NCI-H446 treated with DMSO at 0.1 percent for 48 hours (cell line): ENCODE measurements at places on chromosomes 5 and 9.

GRCh38 chr9:8036914-8037524 is 237.4 kb upstream of the DMAC1 start:
- no peak for DNase-seq

- DNase-seq, result no peak
Observed at GRCh38 chr9:127841087-127841835, 13.2 kb downstream of the ENG start.

- no peak for DNase-seq
Observed at GRCh38 chr5:35956429-35956828, 18.0 kb upstream of the CAPSL start.

DNA sequence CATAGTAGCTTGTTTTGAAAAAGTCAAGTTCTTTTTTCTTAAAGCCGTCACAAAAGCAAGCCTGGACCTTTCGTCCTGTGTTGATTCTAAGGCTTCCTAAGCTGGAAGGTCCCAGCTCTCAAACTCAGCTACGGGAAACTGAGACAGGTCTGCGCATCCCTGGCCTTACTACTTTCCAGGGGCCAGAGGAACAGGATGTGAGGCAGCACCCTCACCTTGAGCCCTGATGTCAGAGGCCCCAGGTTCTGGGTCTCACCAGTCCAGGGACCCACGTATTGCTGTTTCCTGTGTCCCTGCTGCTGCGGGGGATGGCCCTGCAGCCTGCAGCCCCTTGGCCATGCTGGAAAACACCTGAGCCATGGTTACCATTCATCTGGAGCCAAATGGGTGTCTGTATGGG is 123.9 kb downstream of the COL23A1 start:
- no peak for DNase-seq

DNA sequence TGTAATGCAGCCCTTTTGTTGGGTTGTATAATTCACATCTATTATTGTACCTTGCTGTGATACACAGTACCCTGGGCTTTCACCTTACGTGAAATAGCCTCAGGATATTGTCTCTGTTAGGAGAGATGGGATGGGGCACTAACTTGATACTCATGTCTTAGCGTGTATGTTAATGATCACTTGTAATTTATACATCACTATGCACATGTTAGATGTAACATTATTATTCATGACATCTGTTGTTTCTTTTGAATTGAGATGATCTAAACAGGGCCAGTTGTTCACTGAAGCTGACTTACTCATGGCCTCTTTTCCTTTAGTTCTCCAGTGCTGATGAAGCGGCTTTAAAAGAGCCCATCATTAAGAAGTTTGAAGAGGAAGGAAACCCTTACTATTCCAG is 65.2 kb downstream of the MCCC2 start:
- peak; percentile 62 for DNase-seq

DNA sequence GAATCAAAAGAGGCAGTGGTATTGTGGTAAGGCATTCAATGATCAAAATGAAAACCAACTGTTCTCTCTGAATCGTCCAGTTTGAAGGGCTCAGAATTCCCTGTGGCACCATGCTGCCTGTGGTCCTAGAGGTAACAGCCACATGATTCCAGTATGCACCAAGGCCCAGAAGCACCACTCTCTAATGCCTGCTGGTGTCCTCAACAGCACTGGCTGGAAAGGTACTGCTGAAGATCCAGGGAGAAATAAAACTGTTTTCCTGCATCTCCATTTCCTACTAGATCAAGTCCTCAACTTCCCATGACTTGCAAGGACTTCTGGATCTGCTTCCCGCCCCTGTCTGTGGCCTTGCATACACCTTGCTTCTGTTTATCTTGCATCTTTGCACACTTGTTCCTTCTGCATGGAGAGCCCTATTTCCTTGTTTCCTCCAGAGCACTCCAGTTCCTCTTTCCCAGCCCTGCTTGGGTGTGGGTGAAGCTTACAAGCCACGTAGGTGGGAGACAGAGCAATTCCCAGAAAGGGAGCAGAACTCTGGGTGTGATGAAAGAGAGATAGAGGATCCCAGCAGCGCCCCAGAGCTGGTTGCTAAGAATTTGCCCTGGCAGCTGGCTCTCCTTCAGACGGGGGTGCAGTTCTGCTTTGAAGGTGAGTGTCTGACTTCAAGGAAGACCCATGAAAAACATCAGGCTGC is 41.0 kb upstream of the EQTN start:
- DNase-seq, result no peak

DNA sequence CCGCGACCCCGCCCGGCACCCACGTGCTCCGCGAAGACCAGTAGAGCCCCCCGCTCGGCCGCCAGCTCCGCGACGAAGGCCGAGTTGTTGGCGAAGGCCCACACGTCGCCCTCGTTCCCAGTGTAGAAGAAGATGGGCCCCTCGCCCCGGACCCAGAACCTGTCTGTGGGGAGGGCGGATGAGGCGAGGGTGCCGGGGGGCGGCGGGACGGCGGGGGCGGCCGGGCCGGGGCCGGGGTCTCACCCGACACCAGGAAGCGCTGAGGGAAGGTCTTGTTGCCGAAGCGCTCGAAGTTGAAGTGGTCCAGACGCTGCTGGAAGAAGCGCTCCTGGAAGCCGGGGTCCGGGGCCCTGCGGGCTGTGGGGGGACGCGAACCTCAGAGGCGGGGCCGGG is 317 bp downstream of the DPP7 start:
- no peak for DNase-seq
